ENCODE measurements at places on chromosomes 1 and 21.

DNA sequence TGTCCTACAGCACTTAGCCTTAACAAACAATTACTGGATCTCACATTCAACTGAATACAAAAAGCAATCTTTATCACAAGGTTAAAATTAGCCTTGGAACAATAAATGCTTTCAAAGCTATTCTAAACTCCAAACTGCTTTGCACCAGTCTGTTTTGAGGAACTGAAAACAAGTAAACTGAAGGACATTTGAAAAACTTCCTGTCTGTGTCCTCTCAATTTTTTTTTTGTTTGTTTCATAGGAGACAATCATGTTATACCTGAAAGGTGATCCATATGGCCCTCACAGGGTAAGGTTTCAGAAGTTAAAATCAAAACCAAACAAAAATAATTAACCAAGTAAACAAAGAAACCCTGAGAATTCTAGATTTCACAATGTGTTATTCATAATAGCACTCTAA, 459.1 kb downstream of the DPYD start:
- DNase-seq, result no peak

DNA sequence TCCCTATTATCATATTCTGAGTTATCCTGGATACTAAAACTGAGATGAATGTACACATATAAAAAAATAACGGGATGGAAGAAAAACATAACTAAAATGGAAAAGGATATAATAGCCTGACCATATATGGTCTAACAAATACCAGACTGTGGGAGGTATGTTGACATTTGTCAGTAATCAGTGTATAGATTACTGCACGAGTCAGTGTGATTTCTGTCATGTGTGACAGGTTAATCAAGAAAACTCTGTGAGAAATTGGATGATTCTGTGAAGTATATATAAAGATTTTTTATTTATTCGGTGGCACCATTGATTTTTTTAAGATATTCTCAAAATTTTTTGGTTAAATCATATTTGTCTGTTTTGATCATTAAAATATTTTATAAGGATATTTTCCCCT, 547.3 kb upstream of the B3GALT2 start:
- no peak for DNase-seq

GRCh38 chr1:185104083-185104482, 52.7 kb downstream of the TRMT1L start:
- no peak for DNase-seq

- no peak for DNase-seq
Measured at GRCh38 chr1:2098839-2099785, 48.9 kb downstream of the PRKCZ start.

- DNase-seq, result no peak
Measured at GRCh38 chr1:31750858-31751510, 13.2 kb downstream of the ADGRB2 start.

DNA sequence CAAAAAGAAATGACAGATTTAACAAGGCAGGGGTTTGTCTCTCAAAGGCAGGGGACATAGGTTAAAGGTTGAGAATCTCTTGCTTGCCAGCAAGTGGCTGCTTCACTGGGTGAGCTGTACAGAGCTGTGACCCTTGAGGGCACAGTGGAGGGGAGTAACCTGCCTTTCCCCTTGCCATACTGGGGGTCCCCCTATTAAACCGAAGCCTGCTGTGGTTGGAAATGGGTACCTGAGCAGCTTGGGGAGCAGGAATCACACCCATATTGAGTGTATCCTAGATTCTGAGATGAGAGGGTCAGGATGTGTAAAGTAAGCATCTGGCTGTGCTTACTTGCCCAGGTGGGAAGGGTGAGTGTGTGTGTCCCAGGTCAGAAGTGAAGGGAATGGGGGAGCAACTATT, 31.8 kb downstream of the WNT4 start:
- DNase-seq, result no peak

GRCh38 chr21:24188506-24188905, 1418.8 kb downstream of the MRPL39 start:
- DNase-seq, result no peak

GRCh38 chr1:67184838-67185421, 18.7 kb downstream of the IL23R start:
- no peak for DNase-seq

GRCh38 chr1:208174731-208175507, 69.3 kb downstream of the PLXNA2 start:
- DNase-seq, result no peak

GRCh38 chr1:189868021-189868420, 609.6 kb downstream of the BRINP3 start:
- no peak for DNase-seq

- DNase-seq, result no peak
Measured at GRCh38 chr1:22264464-22265341, 121.8 kb upstream of the WNT4 start.

DNA sequence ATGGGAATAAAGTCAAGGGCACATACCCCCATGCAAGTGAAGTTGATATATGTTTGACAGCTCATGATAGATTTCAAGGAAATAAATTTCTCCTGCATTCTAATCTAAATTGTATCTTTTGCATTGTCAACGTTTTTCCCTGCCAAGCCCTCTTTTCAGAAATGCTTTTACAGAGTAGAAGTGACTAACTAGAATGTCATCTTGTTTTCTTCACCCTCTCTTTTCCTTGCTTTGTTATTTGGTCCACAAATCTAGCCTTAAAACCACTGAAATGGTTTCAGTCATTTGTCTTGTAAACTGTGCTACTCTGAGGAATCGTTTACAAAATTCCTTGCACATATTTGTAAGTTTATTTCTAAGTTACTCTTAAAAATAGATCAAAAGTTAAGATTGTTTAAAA, 600.8 kb upstream of the CXADR start:
- DNase-seq, result no peak

GRCh38 chr1:171019971-171020370, 70.7 kb upstream of the FMO3 start:
- no peak for DNase-seq

- DNase-seq, result no peak
Measured at GRCh38 chr1:214370615-214371014, 89.7 kb downstream of the SMYD2 start.

GRCh38 chr21:22725436-22725835, 1727.2 kb downstream of the NCAM2 start:
- no peak for DNase-seq

DNA sequence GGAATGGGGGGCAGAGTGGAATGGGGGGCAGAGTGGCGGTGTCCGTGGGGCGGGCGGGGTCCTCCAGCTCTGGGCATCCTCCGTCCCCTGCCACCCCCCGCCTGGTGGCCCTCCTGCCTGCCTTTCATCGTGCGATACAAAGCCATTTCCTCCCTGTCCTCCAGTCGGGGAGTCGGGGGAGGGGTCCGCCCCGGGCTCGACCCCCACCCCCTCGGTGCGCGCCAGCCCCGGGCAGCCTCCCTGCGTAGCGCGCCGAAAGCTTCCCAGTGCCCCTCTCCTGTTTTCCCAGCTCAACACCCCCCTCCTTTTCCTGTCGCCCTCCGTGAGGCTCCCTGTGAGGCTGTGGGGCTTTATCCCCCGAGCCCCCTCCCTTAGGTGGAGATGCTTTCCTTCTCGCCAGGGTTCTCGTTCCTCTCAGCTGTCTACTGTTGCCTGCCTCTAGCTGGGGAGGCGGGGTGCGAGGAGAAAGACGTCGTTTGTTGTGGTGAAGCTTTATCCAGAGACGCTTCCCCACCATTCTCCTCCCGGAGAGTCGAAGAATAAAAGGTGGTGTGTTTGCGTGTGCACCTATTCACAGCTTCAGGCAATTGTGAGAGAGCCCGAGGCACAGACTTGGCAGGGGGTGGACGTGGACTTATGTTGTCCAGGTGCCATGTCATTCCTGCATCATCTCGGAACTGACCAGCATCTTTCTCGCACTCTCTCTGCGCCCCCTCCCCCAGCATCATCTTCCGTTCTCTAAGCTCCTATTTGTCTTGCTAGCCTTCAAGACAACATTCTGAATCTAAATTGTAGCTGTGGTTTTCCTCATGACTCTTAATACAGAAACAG, 848 bp downstream of the DNM3 start:
- DNase-seq, result no peak

GRCh38 chr1:172835834-172836233, 176.9 kb downstream of the FASLG start:
- DNase-seq, result no peak

DNA sequence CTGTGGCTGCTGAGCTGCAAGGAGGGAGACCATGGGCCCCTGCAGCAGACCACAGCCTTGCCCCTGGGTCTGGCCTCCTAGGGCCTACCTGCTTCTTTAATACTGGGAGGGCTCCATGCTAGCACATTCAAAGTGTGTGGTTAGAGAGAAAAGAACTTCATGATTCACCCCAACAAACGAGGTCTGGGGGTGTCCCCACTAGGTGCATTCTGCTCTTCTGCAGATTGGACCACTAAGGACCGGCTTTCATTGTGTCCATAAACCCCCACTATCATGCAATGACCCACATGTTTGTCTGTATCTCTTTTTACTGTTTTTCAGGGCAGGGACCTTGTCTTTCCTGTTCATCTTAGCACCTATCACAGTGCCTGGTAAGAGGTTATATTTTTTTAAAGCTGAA, 185.4 kb downstream of the OMA1 start:
- no peak for DNase-seq

DNA sequence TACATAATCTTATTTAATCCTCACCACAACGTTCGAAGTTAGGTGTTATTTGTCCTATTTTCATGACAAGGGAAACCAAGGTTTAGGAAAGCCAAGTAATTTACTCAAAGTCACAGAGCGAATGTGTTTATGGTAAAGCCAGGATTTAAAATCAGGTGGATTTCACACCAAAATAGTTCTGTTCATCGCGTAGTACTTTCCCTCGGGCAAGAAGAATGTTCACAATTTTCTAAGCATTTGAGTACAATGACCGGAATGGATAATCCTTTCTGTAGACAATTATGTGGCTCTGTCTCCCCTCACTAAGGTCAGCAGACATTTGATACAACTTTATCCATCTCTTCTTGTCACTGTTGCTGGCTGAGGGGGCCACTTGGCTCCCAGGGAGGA, 204.2 kb downstream of the ST6GALNAC3 start:
- no peak for DNase-seq

GRCh38 chr1:207810173-207810572, 58.3 kb downstream of the CD46 start:
- no peak for DNase-seq

DNA sequence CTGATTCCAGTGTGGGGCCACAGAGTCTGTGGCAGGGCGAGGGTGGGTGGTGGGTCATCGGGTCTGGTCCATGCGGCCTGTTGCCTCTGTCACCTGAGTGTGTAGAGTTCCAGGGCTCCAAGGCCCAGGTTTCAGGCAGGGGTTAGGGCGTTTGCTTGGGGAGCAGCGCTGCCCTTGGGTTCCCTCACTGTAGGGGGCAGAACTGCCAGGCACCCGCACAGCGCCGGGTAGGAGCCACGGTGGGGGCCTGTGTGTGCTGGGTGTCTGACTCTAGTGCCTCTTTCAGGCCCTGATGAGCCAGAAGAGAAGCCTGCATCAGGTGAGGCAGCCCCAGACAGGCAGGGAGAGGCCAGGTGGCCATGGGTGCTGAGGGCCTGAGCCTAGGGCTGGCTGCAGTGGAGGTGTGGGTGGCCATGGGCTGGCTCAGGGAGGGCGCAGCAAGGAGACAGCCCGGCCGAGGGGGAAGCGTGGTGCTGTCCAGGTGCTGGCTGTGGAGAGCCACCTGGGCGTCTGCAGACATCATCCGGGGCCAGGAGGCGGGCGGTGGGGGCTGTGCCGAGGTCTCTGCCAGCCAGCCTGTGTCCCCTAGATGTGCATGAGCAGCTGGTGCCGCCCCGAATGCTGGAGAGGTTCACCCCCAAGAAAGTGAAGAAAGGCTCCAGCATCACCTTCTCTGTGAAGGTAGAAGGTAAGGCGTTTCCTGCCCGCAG, 72.3 kb downstream of the TRIM11 start:
- DNase-seq, result no peak

DNA sequence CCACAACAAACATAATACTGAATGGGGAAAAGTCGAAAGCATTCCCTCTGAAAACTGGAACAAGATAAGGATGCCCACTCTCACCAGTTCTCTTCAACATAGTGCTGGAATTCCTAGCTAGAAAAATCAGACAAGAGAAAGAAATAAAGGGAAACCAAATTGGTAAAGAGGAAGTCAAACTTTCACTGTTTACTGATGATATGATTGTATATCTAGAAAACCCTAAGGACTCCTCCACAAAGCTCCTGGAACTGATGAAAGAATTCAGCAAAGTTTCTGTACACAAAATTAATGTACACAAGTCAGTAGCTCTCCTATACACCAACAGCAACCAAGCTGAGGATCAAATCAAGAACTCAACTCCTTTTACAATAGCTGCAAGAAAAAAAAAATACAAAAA, 6.9 kb upstream of the F13B start:
- no peak for DNase-seq

GRCh38 chr1:30755746-30756145, 1.8 kb downstream of the LAPTM5 start:
- DNase-seq, result no peak

GRCh38 chr1:219837994-219838294, 90.4 kb downstream of the SLC30A10 start:
- DNase-seq, result no peak

DNA sequence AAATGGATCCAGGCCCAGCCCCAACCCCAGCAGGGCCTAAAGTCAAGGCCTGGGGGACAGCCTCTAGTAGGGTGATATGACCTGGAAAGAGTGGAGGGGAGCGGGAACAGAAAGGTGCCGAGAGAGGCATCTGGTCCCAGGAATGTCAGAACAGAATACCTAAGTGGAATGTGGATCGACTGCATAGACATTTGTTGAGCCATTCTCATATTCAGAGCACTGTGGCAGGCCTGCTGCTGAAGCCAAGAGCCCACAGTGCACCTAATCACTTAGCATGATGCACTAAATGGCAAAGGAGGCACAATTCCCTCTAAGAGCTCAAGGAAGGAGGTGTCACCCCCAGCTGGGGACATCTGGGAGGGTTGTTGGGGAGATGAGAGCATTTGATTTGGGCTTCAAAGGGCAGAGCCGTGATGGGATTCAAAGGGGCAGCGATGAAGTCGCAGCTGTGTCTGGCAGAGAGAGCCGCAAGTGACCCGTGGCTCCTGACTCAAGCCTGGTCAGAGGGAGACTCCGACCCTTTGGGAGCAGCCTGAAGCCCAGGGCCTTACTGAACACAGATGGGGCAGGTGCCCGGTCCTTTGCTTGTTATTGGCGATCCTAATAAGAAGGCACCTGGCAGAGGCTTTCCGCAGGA, 8.6 kb upstream of the PKP1 start:
- DNase-seq, result no peak

- DNase-seq, result no peak
Measured at GRCh38 chr1:116170721-116171589, 59.8 kb downstream of the MAB21L3 start.

DNA sequence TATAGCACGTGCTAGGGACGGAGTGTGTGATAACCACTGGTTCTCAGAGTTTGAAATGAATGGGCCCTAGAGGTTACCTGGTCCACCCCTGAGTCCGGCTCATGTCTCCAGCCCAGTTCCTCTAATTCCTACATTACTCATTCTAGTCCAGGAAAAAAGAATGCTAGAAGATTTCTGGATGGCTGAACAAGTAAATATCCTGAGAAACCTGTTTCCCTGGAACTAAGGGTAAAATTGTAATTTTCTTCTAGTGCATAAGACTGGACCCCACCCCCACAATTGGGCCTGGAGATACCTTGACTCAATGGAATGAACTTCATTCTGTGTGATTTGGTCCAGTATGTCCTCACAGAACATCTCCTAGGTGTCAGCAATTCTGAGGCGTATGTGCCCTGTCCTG, 208.4 kb downstream of the TRABD2B start:
- no peak for DNase-seq

- DNase-seq, result no peak
Measured at GRCh38 chr1:64246294-64246917, 43.0 kb downstream of the UBE2U start.

- DNase-seq, result no peak
Measured at GRCh38 chr1:40594187-40594531, 62.7 kb downstream of the ZNF684 start.
